Hypothalamus (tissue), 51 donors: ENCODE measurements at places on chromosomes 3 and 15.

GRCh38 chr15:47129033-47129432, 588.3 kb upstream of the SEMA6D start:
- no peak for DNase-seq

DNA sequence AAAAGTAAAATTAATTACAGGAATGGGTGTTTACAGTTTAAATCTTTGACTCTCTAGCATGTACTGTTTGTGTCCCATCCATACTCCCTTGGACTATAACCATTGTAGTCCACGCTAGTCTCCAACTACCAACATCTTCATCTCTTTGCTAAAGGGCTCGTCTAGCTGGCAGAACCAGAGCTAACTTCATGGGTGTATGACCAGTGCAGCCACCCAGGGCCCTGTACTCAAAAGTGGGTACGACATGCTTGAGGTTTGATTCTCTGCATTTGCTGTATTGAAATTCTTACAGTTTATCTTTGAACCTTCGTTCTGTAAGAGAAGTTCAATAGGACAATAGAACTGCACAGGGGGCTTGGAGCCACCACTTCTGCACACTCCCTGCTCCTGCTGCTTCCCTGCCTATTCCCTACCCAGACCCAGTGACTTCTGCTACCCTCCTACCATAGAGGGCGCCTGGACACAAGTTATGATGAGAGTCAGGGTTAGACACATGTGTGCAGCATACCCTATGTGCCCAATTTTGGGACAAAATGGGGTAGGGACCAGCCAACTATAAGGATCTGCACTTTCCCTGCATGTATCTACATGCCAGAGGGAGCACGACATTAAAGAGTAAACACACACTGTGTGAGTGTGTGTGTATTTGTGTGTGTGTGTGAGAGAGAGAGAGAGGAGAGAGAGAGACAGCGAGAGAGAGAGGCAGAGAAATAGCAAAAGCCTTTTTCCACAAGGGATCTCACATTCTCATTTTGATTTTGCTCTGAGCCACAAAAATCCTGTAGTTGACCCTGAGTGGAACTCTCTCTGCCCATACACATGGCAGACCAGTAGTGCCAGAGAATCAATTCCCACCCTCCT, 59.0 kb upstream of the NECTIN3 start:
- no peak for DNase-seq

DNA sequence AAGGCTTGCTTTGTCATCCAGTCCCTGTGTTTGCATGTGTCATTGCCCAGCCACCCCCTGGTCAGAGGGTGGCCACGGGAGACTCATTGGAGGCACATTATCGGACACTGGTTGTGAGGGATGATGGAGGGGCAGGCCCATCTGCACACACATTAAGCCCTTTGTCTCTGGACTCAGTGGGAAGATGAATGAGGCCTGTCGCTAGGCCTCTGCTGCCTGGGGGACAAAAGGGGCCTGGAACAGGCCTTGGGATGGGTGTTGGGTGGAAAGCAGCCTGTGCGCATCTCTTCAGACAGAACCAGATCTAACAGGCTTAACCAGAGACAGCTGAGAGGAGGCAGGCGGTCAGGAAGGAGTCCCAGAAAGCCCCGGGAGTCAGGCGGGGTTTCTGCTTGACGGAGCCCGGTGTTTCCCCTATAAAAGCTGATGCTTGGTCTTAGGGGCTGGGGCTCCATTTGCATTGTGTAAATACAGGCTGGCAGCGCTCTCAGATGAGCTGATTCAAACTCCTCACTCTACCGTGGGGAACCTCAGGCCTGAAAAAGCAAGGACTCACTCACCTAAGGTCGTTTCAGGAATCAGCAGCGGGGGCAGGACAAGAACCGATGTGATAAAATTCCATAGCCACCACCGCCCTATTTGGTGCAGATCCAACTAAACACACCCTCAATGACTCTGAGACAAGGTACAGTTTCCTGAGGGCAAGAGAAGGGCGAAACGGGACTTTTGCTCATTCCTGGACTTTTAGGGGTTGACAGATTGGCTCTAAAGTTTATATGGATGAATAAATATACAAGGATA, 17.1 kb upstream of the SKIC8 start:
- no peak for DNase-seq

DNA sequence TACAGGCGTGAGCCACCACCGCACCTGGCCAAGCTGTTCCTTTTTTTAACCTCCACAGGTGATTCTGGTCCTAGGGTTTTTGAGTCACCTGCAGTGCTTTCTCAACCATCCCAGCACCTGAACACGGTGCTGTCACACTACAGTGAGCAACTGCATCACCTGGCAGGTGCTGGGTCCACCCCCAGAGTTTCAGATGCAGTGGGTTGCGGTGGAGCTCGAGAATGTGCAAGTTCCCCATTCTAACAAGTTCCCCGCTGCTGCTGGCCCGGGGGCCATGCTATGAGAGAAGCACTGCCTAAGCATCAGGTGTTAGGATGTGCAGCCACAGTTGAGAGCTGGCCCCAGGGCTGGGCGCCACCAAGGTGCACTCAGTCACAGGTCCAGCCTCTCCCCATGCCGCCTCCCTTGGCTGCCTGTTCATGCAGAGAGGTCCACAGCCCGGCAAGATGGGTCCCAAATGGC, 18.0 kb downstream of the ISG20 start:
- no peak for DNase-seq

DNA sequence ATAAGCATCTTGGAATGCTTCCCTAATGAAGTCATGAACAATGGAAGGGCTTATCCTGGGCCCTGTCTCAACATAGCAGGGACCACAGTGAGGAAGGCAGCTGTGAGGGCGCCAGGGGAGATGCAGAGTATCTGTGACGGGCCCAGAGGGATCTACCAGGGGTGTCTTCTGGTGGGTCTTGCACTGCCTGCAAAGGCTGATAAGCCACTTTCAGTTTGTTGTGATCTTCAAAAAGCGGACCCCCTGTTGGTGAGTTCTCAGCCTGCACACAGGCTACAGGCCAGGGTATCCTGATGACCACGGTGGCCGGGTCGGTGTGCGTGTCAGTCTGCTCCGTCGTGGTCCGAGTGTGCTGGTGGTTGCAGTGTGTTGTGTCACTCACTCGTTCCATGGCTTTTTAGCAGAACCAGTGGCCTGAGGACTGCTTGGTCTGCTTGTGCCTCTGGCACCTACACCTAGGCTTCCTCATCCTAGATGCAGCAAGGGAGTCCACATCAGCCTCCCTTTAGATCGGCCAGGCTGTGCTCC, 46.8 kb downstream of the CHDH start:
- no peak for DNase-seq

GRCh38 chr3:79848876-79849275, 81.1 kb upstream of the ROBO1 start:
- no peak for DNase-seq

- DNase-seq, result no peak
These were observed 40.5 kb downstream of the NUDT16 start for GRCh38 chr3:131421957-131422498.

GRCh38 chr15:31106495-31107300, 5.2 kb upstream of the TRPM1 start:
- DNase-seq, result no peak

GRCh38 chr3:130916507-130917167, 22.8 kb downstream of the ATP2C1 start:
- DNase-seq, result no peak

- DNase-seq, result no peak
These were observed 508.7 kb downstream of the AGBL1 start for GRCh38 chr15:86588413-86588812.

- no peak for DNase-seq
These were observed 66.3 kb downstream of the FHIT start for GRCh38 chr3:61184956-61185355.

DNA sequence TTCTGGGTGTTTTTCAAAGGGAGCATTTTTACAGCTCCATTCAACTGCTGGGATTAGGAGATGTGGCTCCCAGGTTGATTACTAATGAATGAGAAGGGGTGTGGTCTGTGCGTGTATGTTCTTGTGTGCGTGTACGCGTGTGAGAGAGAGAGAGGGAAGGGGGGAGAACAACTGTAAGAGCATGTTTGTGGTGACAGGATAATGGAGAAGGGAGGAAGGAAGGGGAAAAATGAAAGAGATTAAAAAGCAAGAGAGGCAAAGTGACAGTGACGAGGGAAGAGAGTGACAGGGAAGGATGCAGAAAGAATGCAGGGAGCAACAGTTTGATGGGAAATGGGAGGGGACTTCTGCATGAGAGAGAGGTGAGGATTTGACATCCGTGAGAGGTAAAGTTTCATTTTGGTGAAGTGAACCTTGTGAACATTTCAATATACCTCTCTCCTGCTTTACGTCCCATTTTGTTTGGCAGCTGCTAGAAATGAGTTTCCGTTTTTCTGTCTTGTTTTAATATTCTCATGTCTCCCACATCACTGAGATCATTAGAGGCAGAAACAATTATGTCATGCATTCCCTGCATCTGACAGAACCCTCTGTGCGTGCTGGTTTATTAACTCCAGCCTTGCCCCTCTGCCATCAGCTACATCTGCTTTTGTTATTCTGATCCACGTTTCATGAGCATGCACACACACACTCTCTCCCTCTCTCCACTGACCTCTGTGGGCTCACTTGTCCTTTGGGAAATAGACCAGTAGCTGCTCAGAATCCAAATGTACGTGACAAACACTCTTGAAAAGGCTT, 161.6 kb downstream of the GAP43 start:
- DNase-seq, result no peak
